Kidney (tissue), 22 donors: ENCODE measurements at places on chromosomes 6 and 20. TPM values are rescaled to one million over a fixed set of nuclear protein-coding genes. Genes with fewer than 3 reads are reported as not detected.

BPIFA1 gene
- total RNA-seq = not detected

DNA sequence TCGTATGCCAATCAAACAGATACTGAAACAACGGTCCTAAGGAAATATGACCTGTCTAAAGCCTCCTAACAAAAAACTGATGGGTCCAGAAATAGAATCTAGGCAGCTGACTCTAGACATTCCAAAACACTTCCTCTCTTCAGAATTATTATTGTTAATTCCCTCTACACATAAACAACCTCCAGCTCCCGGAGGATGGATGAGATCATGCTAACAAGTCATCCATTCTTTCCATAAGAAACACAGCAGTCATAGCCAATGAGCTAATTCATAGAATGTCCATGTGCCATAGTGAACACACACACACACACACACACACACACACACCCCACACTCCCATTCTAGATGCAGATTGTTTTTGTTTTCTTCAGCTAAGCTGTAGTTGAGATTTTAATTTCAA is 44.3 kb downstream of the HDGFL1 start:
- no peak for DNase-seq

BCL2L1 gene
- 139 TPM for total RNA-seq

GRCh38 chr6:105875974-105876640 is 210.0 kb upstream of the PRDM1 start:
- no peak for DNase-seq
